ENCODE measurements at places on chromosomes 7 and 10.

- DNase-seq: no peak
Observed at GRCh38 chr10:47182934-47183703, 116.9 kb upstream of the GDF10 start.

GRCh38 chr7:6160191-6160623 is 112.2 kb downstream of the CYTH3 start:
- DNase-seq: no peak

DNA sequence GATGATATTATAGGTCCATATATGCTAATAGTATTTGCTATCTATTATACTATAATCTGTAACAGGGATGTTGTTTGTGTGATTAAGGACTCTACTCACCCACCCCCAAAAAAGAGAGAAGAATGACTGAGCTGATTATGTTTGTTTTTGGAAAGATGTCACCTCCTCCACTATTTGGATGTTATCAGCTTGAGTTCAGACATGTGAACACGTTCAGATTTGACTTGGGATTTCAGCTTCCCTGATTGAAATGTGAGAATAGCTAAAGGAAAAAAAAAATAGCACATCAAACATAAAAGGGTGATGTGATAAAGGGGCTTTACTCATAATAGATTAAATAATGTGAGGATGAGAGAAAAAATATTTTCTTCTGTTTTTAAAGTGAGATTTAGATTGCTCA is 81.2 kb downstream of the VTI1A start:
- DNase-seq: no peak

- DNase-seq: no peak
Observed at GRCh38 chr10:43699516-43699915, 50.8 kb upstream of the ZNF32 start.

DNA sequence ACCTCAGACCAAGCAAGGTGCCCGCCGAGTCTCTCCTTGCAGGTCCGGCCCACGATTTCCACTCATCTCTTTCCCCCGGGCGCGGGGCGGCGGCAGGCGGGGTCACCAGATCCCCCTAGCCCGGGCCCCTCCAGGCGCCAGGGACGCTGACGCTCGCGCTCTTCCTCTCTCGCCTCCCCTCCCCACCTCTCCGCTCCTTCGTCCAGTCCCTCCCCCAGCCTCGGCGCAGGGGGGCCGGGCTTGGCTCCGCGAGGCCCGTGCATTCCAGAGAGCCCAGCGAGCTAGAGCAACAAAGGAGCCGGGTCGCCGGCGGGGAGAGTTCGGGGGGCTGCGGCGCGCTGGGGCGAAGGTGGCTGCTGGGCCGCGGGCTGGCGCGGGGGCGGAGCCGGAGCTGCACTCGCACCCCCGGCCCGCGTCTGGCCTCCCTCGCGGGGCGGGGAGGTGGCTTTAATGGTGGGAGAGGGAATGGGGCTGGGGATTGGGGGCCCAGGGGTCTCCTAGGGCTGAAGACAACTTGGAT is at the start of gene SMO:
TSS of gene SMO (plus strand) at position 262 of the 520 bp plus-strand sequence. CDS start 519 bp downstream, outside the sequence.
- DNase-seq: no peak

- no peak for DNase-seq
Observed at GRCh38 chr7:78792006-78792405, 661.5 kb downstream of the MAGI2 start.

DNA sequence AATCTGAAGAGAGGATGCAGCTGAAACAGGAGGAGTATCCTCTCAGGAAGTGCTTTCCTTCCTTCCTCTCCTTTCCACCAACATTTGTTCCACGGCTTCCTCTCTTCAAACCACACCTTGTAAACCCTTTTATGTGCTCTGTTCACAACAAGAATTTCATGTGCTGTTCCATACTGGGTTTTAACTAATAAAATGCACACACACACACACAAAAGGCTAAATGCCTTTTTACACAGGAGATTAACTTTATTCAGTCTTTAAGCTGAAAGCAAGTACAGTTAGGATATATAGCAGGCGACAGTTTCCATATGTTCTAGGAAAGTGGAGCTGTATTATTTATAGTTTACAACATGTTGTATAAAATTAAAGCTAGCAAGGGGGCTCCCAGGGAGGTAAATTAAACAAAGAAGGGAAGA is 106.7 kb downstream of the REEP3 start:
- no peak for DNase-seq

GRCh38 chr10:17214971-17215781 is 12.9 kb upstream of the VIM start:
- no peak for DNase-seq

DNA sequence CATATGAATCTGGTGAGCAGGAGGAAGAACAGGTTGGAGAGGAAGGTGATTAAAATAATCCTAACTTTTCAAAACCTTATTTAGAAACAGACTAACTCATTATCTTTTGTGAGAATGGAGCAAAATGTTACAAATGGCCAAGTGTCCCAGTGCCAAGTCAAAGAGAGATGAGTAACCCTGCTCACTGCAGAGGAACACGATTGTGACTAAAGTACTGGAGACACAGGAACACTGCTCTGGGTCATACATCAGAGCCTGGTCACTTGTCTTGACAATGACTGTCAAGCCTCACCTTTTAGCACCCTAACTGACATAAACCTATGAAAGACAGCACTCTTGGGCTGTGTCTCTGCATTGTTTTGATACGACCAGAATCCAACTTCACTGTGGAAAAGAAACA is 108.8 kb downstream of the SGMS1 start:
- no peak for DNase-seq

- DNase-seq: no peak
Observed at GRCh38 chr10:125756853-125757487, 18.7 kb downstream of the MMP21 start.

DNA sequence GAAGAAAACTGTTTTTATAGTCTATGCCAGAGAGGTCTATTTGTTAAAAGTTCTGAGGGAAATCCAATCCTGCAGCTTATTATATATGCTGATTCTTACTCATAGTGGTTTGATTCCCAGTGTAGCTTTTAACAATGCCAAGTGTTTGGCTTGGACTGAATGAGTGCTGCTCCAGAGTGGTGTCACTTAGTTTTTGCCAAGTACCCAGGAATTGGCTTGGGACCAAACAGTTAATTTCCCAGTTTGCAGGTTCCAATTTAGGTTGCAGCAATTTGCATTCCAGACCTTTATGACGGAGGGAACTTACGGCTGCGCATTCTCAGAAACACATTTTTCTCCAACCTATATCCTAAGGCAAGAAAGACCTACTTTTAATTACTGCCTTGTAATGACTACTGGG is 32.4 kb downstream of the NSUN6 start:
- DNase-seq: no peak

DNA sequence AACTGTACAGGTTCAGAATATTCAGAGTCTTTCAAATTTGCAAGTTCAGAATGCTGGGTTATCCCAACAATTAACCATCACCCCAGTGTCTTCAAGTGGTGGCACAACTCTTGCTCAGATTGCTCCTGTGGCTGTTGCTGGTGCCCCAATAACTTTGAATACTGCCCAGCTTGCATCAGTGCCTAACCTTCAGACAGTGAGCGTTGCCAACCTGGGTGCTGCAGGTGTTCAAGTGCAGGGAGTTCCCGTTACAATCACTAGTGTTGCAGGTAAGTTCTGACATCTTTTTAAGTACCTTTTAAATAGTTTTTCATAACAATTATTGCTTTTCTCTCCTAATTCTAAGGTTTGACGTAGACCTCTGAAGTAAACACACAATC is 2.7 kb downstream of the SP4 start:
- DNase-seq: no peak

- DNase-seq: no peak
Observed at GRCh38 chr7:21281193-21281592, 146.7 kb upstream of the SP4 start.

DNA sequence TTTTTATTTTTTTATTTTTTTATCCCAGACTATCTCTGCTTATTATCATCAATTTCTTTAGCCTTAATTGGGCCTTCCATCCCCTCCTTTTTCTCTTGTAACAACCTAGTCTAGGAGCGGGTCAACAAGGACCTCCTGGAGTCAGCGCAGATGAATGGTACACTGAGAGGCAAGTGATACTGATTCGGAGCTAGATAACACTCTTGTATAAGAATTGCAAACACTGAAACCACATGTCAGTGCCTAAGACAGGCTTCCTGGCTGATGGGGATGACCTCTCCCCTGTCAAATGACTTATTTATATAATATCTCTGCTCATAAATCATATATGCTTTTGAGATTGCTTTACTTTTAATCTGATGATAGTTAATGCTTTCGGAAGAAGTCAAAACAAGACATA is 22.7 kb downstream of the BPGM start:
- no peak for DNase-seq

GRCh38 chr7:116780966-116781365 is 81.4 kb upstream of the CAPZA2 start:
- DNase-seq: no peak

DNA sequence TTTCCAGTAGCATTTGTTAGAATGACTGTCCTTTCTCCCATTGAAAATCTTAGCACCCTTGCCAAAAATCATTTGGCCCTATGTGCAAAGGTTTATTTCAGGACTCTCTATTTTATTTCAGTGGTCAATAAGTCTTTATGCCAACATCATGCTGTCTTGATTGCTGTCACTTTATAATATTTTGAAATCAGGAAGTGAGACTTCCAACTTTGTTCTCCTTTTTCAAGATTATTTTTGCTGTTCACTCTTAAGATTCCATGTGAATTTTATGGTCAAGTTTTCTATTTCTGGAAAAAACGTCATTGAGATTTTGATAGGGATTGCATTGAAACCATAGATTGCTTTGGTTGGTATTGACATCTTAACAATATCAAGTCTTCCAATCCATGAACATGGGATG is 65.1 kb downstream of the PAXIP1 start:
- DNase-seq: no peak

DNA sequence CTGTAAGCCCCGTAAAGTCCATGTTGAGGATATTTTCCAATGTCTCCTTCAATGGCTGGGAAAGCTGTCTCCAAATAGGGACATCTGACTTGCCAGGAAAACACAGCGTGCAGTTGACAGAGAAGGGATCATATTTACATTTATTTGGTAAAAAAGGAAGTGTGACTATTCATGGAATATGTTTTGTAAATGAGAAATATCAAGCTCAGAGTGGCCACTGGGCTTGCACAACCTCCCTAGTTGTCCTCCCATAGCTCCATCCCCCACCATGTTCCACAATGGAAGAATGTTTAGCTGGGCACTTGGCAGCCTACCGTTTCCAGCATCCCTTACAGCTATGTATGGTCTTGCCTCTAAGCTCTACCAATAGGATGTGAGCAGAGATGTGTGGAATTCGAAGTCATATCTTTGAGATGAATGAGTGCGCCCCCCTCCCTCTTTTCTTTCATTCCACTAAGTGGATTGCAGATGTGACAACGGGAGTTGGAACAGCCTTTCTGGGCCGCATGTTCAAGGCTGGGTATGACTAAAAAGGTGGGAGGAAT is 306.6 kb upstream of the ZMIZ1 start:
- DNase-seq: no peak

- DNase-seq: no peak
Observed at GRCh38 chr7:149664666-149665065, 108.7 kb downstream of the ZNF467 start.

DNA sequence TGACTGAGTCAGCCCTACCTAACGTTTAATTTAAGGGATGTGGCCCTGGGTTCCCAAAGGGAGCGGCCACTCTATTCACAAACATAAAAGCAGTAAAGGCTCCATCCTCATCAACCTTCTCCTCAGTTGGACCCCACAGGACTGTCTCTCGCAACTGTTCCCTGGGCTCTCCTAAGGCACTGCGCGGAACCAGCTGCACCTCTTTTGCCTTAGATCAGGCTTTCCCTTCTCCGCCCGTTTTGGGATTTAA is 689 bp upstream of the GTPBP4 start:
- DNase-seq: no peak

DNA sequence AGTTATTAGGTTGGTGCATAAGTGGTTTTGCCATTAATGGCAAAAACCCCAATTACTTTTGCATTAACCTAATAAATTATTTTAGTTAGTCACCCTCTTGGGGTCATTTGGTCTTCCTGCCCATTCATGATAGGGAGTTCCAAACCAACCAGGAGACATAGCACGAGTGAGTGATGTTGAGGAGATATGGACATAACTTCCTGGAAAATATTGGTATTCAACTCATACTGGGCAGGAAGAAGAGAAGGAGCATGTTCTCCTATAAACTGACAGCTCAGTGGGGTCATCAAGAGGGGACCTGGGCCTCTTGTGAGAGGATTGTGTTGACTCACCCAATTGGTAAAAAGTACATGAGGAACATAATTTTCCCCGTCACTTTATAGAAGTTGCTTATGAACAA is 23.7 kb downstream of the SPAG6 start:
- no peak for DNase-seq

GRCh38 chr7:134083766-134084487 is 43.2 kb upstream of the LRGUK start:
- no peak for DNase-seq

- DNase-seq: no peak
Observed at GRCh38 chr7:13946181-13946580, 43.3 kb downstream of the ETV1 start.

DNA sequence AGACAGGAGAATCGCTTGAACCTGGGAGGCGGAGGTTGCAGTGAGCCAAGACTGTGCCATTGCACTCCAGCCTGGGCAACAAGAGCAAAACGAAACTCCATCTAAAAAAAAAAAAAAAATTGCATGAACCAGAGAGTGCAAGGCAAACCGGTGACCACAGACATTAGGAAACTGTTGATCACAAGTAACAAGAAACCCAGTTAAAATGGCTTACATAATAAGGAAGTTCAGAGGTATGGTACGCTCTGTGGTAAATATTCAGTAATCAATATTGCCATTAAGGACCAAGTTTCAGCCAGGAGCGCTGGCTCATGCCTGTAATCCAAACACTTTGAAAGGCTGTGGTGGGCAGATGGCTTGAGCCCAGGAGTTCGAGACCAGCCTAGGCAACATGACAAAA is 9.2 kb upstream of the NT5C2 start:
- DNase-seq: no peak

GRCh38 chr7:32273297-32273696 is 203.1 kb upstream of the PDE1C start:
- no peak for DNase-seq

DNA sequence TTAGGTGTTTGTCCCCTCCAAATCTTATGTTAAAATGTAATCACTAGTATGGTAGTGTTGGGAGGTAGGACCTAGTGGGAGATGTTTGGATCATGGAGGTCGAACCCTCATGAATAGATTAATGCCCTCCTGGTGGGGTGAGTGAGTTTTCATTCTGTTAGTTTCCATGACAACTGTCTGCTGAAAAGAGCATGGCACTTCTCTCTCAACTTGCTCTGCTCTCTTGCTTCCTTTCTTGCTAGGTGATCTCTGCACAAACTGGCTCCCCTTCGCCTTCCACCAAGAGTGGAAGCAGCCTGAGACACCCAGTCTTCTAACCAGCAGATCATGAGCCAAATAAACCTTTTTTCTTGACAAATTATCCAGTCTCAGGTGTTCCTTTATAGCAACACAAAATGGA is 853.9 kb downstream of the SORCS1 start:
- DNase-seq: no peak

- no peak for DNase-seq
Observed at GRCh38 chr7:47290466-47290865, 291.4 kb downstream of the TNS3 start.

GRCh38 chr10:74451127-74451829 is 300.3 kb downstream of the ADK start:
- no peak for DNase-seq

Measured in stimulated activated CD4-positive, alpha-beta T cell treated with anti-CD3 and anti-CD28 coated beads, Interleukin-15, amount 100 ng/mL, for 1 hour (primary cell).